ENCODE measurements at places on chromosomes 2 and 18.

- no peaks in the 10 kb centered on the region for H3K4me1 ChIP-seq
- no peak for DNase-seq
- H3K27me3 ChIP-seq: no peaks in the 10 kb centered on the region
- no peak overlapping the region for H3K4me3 ChIP-seq
These were observed 66.7 kb downstream of the ETAA1 start for GRCh38 chr2:67463810-67464209.

DNA sequence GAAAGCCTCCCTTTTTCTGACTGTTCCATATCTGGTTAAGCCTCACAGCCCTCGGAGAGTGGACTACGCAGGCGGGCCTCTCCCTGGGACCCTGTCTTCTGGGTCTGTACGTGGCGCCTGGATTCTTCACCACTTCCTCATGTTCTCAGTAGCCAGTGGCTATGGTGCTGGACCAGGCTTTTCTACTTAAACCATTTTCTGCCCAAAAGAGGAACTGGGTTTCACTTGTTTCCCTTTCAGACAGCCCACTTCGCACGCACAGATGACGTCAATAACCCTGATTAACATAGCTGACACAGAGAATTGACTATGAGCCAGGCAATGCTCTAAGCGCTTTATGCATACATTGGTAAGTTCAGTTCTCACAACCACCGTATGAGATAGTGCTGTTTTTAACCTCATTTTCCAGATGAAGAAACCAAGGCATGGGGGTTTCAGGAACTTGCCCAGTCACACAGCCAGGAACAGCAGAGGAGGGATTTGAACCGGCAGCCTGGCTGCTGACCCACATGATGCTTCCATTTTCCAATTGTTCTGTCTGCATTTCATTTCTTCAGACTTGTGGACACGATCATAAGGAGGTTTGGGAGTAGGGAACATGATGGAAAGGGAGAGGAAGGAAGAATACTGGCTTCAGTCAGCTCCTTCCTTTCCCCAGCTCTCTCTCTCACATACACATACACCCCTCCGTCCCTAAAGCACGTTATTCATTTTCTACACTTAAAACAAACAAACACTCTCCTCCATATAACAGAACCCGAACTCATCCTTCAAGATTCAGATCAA lies 41.7 kb downstream of the MYOM1 start:
- peaks cover 37% of the 10 kb centered on the region for H3K4me1 ChIP-seq
- H3K4me3 ChIP-seq: no peak overlapping the region
- no peaks in the 10 kb centered on the region for H3K27me3 ChIP-seq
- DNase-seq: no peak
- H3K36me3 ChIP-seq: no peaks in the 10 kb centered on the region
- no peak overlapping the region for H3K27ac ChIP-seq

DNA sequence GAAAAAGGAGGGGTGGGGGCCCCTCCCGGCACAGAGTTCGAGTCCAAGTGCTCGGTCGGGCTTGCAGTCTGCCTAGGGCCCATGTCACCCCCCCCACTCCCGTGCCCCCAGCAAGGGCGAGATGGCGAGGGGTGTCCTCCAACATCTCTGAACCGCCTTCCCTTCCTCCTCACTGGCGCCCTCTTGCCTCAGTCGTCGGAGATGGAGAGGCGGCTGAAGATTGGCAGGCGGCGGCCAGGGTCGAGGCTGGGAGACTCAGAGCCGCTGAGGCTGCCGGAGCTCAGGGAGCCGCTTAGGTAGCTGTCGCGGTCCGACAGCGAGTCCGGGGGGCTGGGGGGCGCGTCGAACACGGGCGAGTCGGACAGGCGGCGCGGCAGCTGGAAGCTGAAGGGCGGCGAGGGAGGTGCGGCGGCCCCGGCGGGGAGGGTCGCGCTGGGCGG lies 2.3 kb downstream of the ZFP36L2 start:
- no peaks in the 10 kb centered on the region for H3K27me3 ChIP-seq
- H3K4me1 ChIP-seq: peaks cover 74% of the 10 kb centered on the region
- H3K36me3 ChIP-seq: peaks cover 47% of the 10 kb centered on the region
- peak overlapping the region; percentile 81 for H3K4me3 ChIP-seq
- DNase-seq: peak; percentile 77

DNA sequence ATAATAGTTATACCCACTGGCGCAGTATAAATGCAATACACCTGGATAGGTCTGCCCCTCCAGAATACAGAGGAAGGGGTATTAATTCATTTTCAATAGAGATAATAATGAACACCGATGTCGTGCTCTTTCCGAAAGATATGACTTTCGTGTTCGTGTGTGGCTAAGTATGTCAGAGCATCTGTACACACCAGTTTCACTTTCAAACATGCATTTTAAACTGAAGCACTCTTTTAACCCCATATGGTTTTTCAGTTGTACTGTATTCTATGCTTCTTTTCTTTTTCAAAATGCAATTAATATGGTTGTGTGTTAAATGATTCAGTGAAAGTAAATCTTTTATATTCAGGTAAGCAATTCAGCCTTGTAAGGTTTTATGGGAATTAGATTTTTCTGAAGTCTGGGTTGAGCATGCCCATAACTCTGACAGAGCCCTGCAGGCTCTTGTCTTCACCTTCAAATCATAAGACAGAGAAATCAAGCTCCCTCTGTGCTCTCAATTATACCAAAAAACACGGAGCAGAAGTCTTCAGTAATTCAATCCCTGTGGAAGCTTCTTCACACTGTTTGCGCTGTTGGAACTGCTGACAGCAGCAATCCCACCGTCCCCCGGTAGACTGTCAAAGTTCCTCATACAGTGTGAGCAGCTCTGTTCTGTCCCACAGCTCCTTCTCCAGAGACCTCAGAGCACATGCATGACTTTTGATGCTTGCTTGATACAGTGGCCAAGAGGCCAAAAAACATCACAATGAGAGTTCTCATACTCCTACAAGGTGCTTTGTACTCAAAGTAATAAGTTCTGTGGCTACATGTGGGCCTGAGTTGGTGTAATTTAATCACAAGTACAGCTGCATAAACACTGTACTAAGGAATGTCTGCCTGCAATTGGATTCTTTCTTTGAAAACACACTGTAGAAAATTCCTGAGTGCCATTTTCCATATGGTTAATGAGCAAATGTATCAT lies 186.8 kb downstream of the ZNF521 start:
- no peak overlapping the region for H3K27ac ChIP-seq
- no peaks in the 10 kb centered on the region for H3K36me3 ChIP-seq
- no peak for DNase-seq
- H3K4me3 ChIP-seq: peak overlapping the region; percentile 27
- no peaks in the 10 kb centered on the region for H3K27me3 ChIP-seq

GRCh38 chr2:48221846-48222516 lies 308.0 kb upstream of the STON1 start:
- H3K27me3 ChIP-seq: no peaks in the 10 kb centered on the region
- DNase-seq: no peak
- H3K4me1 ChIP-seq: no peaks in the 10 kb centered on the region
- no peaks in the 10 kb centered on the region for H3K36me3 ChIP-seq

GRCh38 chr2:192498747-192499146 lies 304.0 kb upstream of the TMEFF2 start:
- no peak overlapping the region for H3K27ac ChIP-seq
- H3K4me1 ChIP-seq: no peaks in the 10 kb centered on the region
- no peak for DNase-seq
- H3K27me3 ChIP-seq: no peaks in the 10 kb centered on the region

- DNase-seq: peak; percentile 72
- no peaks in the 10 kb centered on the region for H3K27me3 ChIP-seq
- peaks cover 33% of the 10 kb centered on the region for H3K4me1 ChIP-seq
These were observed 5.2 kb upstream of the GPD2 start for GRCh38 chr2:156430980-156431358.

All from SJSA1 (cell line).